ENCODE measurements at places on chromosomes 1 and 21.

GRCh38 chr1:41917076-41917475 lies 1.6 kb downstream of the HIVEP3 start:
- no peak for DNase-seq

GRCh38 chr1:172770071-172770470 lies 111.2 kb downstream of the FASLG start:
- DNase-seq: no peak

- no peak for DNase-seq
These were observed 12.6 kb downstream of the DR1 start for GRCh38 chr1:93358293-93358692.

DNA sequence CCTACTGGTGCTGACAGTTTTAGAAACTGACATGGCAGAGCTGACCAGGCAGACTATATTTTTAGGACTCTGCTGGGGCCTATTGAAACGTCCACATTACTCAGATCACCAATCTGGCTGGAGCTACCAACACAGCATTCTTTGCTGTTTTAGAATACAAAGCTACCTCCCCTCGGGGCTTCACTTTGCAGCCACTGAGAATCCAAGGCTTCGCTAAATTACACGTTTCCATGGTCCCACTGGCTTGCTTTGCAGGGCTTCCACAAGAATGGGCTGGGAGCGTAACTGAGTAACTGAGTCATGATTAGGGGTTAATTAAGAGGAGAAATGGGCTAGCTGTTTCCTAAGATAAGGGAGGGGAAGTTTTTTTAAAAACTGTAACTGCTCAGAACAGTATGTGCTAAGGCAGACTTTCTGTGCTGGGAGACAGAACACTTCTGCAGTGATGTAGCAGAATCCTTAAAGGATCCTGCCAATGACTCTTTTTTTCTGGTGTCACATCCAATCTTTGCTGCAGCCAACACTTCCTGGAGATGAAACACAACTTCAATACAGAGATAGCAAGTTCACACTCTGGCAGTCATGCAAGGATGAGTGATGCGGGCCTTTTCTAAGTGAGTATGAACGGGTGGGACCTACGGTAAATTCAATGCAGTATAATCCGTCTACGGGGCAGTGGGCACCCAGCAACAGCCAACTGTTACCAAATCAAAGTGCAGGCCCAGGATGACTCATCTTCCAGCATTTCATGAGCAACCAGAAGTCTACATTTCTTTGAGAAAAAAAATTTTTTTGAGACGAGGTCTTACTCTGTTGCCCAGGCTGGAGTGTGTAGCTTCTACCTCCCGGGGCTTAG lies 21.5 kb downstream of the NDUFS5 start:
- DNase-seq: no peak

DNA sequence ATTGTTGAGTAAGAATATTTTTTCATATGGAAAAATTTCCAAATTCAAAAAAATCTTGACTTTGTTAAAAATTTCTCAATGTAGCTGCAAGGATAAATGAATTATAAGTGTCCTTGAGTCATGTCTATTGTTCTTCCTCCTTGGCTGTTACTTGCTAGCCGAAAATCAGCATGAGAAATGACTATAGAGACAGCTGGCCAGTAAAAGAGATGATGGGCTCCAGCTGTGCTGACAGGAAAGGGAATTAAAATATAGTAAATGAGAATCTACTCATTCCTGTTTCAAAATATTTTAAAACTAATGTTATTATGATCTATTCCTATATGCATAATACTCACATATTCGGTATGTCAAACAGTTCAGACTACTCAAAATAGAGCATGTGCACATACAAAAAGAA lies 1292.6 kb downstream of the BRINP3 start:
- no peak for DNase-seq

DNA sequence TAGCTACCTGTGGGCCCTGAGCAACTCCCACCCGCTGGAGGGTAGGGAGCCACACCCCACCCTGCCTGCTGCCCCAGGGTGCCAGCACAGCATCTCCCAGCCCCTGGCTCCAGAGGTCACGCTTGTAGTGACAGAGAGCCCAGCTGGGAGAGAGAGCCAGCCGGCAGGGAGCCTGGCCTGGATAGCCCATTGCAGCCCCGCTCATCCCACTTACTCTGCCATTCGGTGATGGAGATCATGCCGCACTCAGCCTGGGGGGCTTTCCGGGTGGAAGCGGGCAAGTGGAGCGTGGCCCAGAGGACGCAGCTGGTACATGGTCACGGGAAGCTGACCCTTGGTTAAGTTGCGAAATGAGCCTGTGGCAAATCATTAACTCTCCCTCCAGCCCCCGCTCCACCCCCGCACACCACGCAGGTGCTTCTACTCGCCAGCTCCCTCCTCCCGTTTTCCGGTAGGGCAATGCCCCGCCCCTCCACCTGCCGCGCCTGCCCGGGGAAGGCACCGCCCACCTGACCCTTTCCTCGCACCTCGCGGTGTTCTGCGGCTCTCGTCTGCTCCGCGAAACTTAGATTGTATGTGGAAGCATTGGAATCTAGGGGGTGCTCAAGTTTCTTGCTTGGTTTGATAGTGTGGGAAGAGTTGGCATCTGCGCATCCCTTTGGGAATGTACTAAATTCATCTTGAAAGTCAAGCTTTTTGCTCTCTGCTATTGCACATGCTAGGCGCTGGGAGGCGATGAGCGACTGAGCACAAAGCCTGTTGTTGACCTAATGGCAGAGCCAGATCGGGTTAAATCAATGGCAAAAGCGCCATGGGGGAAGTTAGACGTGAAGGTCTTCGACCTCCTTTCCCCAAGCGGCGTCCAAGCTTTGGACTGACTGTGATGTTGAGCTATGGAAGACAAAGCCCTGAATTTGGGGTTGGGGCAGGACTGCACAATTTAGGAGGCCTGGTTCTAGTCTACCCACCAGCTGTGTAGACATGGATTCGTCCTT lies at the start of gene GOLT1A:
TSS of gene GOLT1A (minus strand) at position 321 of the 995 bp plus-strand sequence. CDS start at position 239, 82 bp downstream.
- DNase-seq: peak; percentile 68

- peak; percentile 74 for DNase-seq
These were observed 31.2 kb upstream of the SYNC start for GRCh38 chr1:32733582-32734321.

GRCh38 chr1:17573518-17574041 lies 34.1 kb downstream of the ARHGEF10L start:
- DNase-seq: peak; percentile 65

DNA sequence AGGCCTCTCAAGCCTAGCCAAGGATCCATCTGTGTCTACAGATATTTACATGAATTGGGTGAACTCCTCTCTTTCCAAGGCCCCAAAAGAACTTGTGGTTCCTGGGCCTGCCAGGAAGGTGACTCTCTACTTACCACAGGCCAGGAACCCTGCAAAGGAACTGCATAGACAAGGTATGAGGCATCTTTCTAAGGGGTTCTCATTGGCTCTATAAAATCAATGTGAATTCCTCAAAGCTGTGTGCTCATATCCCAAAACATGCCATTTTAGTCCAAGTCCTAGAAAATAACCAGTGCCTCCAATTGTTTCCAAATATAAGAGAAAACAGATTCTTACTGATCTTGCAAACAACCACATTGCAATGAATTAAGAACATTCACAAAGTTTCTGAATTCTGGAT lies 39.9 kb upstream of the RGL1 start:
- no peak for DNase-seq
